Stromal cell of bone marrow (primary cell): ENCODE measurements at places on chromosomes 7 and 10.
A peak's percentile ranks its signal among the peaks of the same experiment; 100 is the strongest.

- no peak for DNase-seq
Measured at GRCh38 chr10:5480162-5480941, 19.0 kb downstream of the CALML5 start.

DNA sequence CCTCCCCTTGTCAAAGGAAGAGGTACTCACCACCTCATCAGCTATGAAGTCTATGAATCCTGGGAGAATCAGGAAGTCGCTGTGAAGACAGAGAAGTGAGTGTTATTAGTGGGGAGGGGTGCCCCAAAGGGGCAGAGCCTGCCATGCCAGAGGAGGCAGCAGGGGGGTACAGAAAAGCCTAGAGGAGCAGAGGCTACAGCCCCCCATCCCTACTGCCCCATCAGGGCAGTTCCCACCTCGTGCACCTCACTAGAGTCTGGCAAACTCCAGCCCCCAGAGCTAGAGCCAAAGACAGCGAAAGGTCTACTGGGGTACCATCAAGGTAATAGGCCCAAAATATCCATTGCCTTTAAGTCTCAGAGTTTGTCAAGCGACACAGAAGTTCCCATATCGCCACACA is 6.1 kb downstream of the IMPDH1 start:
- DNase-seq, result no peak

- DNase-seq, result no peak
Measured at GRCh38 chr10:11387044-11387443, 224.4 kb downstream of the USP6NL start.

DNA sequence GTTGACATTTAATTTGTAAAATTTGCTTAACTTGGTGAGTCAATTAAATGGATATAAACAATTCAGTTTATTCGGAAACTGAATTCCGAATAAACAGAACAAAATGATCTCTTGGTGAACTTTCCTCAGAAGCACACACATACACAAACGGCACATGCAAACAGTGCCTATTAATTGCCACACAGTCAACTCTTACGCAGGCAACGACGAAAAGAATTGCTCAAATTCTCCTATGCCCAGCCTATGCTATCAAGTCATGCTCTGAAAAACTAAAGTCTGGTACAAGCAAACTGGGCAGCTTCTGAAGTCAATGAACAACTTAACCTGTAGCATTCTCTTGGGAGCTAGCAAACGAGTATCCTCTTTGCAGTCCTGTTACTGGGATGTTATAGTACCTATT is 38.8 kb upstream of the ASL start:
- no peak for DNase-seq

- DNase-seq, result no peak
Measured at GRCh38 chr10:32948451-32948850, 9.6 kb downstream of the ITGB1 start.

GRCh38 chr7:20558963-20559716 is 56.3 kb upstream of the ABCB5 start:
- DNase-seq, result no peak

GRCh38 chr7:101891936-101892640 is 74.7 kb downstream of the CUX1 start:
- no peak for DNase-seq

DNA sequence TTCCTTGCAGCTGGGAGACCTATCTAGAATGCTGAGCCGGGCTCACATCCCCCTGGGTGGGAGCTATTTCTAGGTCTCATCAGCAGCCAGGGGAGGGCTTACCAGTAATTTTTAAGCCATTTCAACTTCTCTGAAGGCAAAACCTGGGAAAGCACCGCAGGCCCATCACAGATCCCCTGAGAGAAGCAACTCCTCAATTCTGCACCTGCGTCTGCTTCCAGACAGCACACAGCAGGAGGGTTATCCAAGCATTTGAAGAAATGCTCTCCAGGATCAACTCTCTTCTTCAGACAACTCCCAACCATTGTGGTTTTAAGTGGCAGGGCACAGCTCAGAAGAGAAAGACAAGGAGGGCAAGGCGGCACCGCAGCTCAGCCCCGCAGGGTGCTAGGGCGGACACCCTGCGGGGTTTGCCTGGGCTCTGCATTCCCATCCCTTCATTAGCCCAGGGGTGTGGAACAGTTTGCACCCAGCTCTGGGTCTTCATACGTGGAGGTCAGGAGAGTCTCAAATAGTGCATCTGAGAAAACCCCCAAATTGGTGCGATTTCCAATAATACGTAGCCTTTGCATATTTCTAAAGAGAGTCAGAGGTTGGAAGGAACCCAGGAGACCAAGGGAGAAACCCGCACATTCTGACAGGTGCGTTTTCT is 618.7 kb downstream of the DNAJB6 start:
- no peak for DNase-seq

DNA sequence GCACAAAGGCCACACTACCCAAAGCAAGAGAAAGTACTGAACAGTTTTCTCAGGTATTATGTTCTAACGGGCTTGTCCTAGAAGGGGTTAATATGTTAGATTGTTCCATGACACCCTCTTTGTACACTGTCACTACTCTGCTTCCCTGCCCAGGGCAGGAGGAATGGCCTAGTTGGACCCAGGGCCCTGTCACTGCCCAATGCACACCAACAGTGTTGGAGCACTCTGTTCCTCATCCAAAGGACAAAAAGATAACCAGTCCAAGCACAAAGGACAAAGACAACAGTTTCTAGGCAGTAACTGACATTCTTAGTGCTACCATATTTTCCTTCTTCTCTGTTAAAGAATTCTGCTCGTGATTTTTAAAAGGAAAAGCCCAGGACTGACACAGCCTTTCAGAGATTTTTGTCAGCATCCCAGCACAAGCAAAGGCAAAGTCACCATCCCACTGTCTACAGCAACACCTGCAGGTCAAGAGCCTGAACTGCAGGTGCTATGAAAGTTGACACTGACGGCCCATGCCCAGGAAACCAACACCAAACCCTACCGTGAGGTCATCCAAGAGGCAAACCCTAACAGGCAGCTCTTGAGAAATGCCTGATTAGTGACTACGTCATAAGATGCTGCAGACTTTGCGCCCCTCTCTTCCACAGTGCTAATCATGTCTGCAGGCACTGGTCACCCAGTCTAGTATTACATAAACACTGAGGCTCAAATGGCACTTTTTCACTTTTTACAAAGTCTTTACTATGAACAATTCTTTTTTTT is 13.2 kb downstream of the NUDCD3 start:
- DNase-seq, result peak; percentile 81

- no peak for DNase-seq
Measured at GRCh38 chr10:29956335-29956924, 103.0 kb downstream of the JCAD start.

GRCh38 chr7:26202019-26202990 is 760 bp downstream of the CBX3 start:
- no peak for DNase-seq

DNA sequence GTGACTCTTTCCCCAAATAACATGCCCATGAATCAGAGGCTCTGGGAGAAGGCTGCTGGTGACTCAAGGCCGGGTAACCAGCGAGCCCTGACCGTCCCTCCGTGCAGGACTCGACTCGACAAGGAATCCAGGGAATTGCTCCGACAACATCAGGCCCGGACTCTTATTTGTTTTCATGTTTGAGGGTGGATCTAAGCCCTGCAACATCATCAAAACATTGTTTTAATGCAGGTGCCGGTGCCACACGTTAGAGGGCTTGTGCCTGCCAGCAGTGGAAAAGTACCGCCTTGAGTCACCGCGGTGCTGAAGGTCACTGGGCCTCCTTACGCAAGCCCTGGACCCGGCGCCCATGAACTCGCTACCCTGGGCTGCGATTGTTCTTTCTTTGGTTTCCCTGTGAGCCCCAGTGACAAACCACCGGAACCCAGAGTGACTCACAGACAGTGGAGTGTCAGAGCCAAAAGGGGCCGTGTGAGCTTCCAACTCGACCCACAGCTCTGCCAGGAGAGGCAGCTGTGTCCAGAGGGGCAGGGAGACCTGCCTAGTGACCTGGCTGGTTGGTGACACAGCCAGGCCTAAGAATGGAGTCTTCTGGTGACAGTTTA is 139.4 kb upstream of the SHH start:
- peak; percentile 30 for DNase-seq

DNA sequence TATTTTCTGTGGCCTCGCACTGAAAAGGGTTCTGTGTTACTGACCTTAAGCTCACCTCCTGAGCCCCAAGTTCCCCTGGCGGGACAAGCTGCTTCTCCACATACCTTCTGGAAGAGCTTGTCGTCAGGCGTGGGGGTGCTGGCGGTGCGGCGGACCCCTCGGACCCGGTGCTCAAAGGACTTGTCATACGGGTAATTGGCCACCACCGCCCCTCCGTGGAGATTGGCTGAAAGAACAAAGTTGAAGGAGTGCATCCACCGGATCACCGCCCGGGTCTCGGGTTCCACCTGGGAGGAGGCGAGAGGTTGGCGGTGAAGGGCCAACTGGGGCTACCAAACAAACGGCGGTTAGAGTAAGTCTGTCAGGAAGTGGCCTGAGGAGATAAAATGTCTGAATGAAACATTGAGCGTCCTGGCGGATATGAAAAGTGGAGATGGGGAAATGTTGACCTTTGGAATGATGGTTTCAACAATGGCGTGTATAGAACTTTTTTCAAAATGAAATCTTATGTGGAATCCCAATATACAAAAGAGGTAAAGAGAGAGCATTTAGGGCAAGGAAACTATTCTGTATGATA is 16.5 kb downstream of the CPN1 start:
- DNase-seq, result no peak

GRCh38 chr7:29109358-29109757 is 37.0 kb downstream of the CPVL start:
- DNase-seq, result no peak

- DNase-seq, result peak; percentile 57
Measured at GRCh38 chr7:2527505-2528467, 8.2 kb downstream of the LFNG start.

DNA sequence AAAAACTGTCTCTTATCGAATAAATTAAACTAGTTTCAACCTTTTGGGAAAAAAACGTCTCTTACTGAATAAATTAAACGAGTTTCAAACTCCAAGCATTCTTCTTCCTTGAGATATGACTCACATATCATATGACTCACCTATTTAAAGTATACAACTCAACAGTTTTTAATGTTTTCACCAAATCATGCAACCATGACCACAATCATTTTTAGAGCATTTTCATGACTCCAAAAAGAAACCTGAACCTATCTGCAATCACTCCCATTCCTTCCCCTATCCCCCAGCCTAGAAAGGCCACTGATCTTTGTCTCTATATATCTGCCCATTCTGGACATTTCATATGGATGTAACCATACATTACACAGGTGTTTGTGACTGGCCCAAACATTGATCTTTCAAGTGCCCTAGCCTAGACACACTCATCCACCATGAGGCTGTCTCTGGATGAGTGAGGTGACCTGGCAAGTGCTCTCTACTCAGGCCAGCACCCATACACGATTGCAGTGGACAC is 115.3 kb downstream of the PIP4K2A start:
- peak; percentile 42 for DNase-seq

- no peak for DNase-seq
Measured at GRCh38 chr10:17233286-17233991, 5.4 kb downstream of the VIM start.

DNA sequence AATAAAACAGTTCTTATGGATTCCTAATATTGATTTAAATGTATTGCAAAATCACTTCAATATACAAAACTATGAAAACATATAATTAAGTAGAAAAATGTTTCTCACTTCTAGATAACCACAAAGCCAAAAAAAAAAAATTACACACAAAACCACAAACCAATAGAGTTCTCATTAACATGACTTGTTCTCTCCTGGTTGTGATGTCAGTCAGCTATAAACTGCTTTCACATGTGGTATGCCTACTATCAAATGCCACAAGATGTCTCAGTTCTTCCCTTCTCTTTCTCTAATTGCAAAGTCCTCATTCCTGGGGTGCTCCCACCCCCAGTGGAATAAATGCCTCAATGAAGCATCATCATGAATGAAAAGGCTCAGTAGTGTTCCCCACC is 16.6 kb downstream of the GNAI1 start:
- peak; percentile 58 for DNase-seq

DNA sequence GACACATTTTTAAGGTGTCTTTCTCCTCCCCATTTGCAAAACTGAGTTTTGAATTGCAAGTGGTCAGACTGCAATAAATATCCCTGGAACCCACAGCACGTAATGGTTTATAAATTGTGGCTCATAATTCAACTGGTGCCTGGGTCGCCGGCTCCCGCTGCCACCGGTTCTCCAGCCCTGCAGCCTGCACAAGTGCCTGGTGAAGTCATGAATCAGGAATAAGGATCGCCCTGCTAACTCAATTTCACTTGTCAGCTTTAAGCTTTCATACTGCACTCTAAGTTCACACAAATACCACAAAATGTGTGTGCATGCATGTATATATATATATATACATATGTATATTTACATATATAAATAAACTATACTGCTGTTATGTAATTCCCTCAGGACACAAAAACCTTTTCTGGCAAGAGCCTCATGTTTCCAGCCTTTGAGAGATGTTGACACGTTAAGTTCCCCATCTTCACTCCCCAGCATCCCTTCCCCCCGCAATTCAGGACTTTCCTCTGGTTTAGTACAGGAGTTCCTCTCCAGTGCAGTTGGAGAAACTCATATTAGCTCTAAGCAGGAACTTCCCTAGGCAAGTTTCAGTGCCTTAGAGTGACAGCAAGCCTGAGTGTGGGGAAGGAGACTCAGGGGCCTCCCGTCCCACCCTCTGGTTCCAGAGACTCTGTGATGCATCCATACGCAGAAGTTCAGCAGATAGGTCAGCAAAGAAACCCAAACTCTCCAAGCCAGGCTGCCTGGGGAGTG is 129.2 kb upstream of the UNC5B start:
- DNase-seq, result no peak

DNA sequence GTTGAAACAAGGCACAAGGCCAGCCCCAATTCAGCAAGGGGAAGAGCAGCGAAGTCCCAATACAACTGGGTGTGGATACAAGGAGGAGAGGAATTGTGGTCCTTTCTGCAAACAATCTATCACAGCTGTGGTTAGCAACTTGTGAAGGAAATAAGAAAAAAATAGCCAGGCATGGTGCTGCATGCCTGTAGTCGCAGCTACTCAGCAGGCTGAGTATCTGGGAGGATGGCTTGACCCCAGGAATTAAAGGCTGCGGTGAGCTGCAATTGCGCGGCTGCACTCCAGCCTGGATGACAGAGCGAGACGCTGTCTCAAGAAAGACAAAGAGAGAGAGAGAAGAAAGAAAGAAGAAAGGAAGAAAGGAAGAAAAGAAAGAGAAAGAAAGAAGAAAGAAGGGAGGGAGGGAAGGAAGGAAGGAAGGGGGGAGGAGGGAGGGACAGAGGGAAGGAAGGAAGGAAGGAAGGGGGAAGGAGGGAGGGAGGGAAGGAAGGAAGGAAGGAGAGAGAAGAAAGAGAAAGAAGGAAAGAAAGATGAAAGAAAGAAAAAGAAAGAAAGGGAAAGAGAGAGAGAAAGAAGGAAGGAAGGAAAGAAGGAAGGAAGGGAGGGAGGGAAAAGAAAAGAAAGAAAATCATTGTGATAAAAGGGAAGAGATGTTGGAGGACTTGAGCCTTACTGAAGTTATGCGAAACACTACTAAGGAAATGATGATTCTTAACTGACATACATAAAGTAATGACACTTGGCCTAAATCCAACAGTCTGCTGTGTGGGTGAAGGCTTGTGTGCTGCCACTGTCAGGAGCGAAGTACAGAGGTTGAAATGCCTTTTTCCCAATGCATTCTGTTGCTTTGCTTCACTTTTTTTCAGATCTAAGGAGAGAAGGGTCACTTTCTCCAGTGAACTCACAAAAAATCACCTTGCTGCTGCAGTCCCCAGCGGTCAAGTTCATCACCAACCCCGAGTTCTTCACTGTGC is 117.0 kb upstream of the STK17A start:
- DNase-seq, result no peak

- no peak for DNase-seq
Measured at GRCh38 chr7:21938463-21938862, 7.2 kb downstream of the CDCA7L start.

- DNase-seq, result no peak
Measured at GRCh38 chr10:132176623-132177500, 9.9 kb upstream of the DPYSL4 start.
